ENCODE measurements at places on chromosomes 2 and 18.
A peak's percentile ranks its signal among the peaks of the same experiment; 100 is the strongest.

DNA sequence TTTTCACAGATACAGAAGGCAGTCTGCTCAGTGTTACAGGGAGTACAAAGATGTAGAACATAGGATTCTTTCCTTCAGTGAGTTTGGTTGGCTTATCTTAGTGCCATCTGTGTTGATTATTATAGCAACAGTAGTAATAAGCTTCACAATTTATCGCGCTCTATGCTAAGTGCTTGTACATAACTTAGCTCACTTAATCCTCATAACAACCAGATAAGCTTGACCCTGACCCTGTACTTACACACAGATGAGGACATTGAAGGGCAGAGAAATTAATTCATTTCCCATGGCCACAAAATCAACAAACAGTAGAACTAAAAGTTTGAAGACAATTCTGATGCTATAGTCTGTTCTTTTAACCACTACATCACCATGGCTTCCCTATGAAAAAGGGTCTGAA lies 121.8 kb downstream of the SPHKAP start:
- DNase-seq = no peak

GRCh38 chr2:177031438-177032180 lies 181.0 kb upstream of the HNRNPA3 start:
- DNase-seq = no peak

GRCh38 chr2:215465256-215465655 lies 29.4 kb upstream of the FN1 start:
- DNase-seq = no peak

- no peak for DNase-seq
Measured at GRCh38 chr2:96336873-96337272, 1.3 kb downstream of the NCAPH start.

DNA sequence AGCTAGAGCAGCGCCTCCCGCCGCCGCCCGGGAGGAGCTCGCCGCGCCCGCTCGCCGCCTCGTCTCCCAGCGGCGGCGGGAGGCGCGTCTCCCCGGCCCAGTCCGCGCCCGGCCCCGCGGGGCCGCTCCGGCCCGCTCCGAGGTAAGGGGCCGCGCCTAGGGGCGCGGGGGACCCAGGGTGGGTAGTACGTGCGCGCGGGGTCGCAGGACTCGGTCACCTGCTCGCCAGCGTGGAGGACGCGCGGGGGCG lies 259 bp downstream of the NPAS2 start:
- no peak for DNase-seq

DNA sequence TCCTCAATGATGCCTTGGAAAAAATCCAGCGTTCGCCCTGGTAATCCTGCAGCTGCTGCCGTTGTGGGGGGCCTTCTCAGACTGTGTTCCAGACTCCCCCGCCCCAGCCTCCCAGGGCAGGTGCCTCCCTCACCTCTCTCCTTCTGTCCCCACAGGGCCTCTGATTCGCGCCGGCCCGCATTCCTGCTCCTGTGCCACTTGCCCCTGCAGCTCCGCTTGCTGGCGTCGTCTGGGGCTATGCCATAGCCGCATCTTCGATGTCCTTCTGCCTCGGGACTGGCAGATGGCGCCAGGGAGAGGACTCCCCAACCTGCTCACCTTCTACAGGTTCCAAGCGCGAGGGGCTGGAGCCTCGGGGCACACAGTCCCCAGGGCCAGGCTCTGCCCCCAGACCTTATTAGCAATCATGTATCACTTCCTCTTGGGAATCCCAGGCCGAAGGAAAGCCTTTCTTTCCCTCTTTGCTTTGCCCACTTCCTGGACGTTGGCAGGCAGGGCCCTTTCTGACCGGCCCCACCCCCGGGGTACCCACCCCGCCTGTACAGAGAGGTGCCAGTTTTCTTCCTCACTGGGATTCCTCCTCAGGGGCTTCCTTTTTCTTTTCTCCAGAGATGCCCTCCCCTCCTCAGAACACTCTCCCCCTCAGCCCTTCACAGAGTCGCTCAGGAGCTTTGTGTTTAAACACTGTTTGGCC lies 4.4 kb downstream of the SPATA3 start:
- DNase-seq = no peak

GRCh38 chr2:191650896-191651773 lies 26.8 kb upstream of the NABP1 start:
- no peak for DNase-seq

- no peak for DNase-seq
Measured at GRCh38 chr18:13289481-13290205, 71.1 kb downstream of the LDLRAD4 start.

DNA sequence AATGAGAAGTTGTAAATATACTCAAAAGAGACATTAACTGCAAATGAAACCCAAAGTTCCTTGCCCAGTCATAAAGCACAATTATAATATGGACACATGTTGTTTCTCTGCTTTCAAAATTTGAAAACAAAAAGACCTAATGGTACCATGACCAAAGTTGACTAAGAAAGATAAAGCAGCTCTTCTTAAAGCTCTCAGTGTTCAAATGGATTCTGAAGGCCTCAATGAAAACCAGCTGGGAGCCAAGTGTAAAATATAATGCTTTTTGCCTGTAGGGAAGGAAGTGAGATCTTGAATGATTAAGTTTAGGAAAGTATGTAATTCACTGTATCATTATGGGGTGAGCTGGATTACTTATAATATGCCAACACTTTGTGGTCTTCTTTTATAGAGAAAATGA lies 178.6 kb downstream of the SATB2 start:
- no peak for DNase-seq

DNA sequence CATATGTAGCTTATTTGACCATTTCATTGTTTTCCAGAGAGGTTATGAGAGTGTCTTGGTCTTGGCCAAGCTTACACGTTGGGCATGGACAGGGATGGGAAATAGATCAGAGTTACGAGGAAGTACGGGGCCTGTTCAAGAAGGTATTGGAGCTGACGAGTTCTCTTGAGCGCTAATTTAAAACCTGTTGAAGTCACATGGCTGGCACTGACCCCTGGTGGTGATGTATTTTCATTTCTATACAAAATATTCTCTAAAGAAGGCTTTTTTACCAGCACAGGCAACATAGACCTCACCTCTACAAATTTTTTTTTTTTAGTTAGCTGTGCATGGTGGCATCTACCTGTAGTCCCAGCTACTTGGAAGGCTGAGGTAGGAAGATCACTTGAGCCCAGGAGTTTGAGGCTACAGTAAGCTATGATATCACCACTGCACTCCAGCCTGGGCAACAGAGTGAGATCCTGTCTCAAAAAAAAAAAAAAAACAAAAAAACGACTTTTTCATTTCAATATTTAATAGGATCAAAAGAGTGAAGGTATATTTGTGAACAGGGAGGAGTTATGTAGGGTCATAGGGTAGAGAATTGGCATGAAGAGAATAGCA lies 19.6 kb downstream of the UGP2 start:
- DNase-seq = peak; percentile 19

DNA sequence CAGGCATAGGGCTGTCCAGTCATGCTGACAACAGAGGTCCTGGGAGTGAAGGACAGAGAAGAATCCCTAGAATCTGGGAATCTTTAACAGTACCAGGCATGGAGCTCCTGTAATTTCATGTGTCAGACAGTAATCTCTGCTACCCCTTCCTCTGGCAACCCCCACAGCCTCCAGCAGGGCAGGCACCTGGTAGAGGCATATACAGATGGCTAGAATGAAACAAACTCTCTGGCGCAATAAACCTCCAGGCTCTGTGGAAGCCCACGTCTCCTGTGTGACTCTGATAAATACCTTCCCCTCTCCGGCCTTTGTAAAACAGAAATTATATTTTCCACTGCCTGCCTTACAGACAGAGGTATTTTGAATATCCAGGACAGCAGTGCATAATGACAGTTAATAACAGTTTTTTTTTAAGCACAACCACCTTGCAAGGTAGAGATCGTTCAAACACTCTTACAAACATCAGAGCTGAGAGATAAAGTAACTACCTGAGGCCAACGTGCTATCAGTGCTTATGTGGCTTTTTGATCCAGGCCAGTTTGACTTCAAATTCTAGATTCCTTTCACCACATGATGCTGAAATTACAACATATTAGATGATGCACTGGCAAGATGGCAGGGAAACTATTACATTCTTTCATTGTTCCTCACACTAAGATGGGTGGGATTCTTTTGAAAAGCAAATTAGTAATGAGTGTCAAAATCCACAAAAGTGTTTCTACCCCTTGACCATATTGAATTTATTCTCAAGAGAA lies 47.7 kb upstream of the TMEM247 start:
- no peak for DNase-seq

DNA sequence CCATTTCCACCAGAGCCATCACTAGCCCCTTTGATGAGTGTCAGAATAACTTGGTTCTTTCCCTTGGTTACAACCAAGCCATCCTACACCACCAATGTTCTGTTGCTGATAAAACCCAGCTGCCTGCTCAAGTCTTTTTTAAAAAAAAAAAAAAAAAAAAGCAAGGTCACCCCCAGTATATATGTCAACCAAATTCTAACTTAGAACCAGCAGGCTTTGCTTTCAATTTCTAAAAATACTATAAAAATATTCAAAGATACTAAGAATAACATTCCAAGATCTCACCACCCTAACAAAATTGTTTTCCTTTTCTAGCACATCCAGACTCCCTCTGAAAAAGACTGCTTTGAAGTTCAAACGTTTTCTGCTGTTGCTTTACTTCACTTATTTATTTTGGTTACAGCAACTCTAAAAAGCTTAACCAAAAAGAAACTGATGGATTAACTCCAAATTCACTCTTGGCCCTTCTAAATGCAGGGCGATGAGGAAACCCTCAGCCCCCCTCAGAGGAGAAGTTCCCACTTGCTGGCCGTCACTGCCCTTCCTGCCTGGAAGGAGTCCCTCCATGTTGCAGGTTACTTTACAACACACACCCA lies 10.9 kb downstream of the UXS1 start:
- DNase-seq = no peak

DNA sequence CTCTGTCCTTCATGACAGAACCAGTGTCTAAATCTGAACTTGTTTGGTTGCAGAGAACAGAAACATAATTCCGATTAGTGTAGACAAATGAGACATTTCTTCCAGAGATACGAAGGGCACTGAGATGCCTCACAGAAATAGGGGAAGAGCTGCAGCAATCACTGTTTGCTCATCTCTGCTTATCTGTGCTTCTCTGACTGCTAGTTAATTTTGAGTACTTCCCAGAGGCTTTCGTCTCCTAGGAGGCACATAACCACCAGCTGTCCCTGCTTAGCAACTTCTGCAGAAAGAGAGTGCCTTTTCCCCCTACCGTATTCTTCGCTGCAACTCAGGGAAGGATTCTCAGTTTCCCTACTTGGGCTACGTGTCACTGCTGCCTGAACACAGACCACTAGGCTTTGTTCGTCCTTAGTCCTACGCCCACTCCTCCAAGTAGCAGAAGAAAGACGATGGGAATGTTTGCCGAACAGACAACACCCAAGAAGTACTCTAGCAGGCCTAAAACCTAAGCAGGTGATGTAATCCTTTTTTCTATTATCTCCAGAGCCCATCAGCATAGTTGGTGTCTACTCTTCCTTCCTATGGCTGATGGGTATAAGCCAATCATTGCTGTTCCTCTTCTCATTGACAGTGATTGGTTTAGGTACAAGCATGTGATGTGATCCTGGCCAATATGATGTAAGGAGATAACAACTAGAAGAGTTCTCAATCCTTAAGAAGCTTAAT lies 63.6 kb downstream of the TNP1 start:
- DNase-seq = no peak

DNA sequence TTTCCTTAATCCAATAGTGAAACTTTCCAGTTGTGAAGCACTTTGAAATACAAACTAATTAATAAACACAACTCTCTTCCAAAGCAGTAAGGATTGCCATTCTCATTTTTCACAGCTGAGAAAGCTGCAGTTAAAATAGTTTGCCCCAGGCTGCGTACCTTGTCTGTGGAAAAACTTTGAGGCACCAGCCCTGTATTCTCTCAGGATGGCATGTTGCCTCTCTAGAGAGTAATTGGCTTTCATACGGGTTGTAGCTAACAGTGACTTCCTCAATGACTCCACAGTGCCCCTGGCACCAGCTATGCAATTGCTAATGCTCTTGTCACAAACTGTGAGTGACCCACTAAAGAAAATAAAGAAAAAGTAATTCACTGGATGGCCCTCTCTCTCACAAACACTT lies 345.7 kb downstream of the MTX2 start:
- DNase-seq = no peak

GRCh38 chr18:54961016-54961423 lies 1.8 kb upstream of the CCDC68 start:
- DNase-seq = no peak

GRCh38 chr2:231677632-231678104 lies 30.7 kb upstream of the PTMA start:
- DNase-seq = peak; percentile 73

DNA sequence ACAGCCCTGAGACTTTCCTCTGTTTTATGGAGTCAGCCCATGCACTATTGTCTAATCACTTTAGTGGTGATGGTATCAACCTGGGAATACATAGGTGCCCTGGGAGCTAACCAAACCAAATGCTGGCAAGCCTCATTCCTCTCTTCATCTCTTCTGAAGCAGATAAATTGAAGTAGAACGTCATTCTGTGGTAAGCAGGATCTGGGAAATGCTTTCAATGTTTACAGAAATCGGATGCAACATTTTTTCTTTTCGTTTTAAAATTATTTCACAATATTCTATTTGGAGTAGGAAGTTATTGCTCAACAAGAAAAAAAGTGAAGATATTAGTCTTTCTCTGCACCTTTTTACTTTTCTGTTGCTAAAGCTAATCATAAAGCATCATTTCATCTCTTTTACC lies 114.2 kb downstream of the RBMS1 start:
- DNase-seq = no peak

GRCh38 chr2:121110924-121111323 lies 174.1 kb downstream of the TFCP2L1 start:
- DNase-seq = no peak

GRCh38 chr2:160006475-160006874 lies 55.9 kb downstream of the PLA2R1 start:
- no peak for DNase-seq

DNA sequence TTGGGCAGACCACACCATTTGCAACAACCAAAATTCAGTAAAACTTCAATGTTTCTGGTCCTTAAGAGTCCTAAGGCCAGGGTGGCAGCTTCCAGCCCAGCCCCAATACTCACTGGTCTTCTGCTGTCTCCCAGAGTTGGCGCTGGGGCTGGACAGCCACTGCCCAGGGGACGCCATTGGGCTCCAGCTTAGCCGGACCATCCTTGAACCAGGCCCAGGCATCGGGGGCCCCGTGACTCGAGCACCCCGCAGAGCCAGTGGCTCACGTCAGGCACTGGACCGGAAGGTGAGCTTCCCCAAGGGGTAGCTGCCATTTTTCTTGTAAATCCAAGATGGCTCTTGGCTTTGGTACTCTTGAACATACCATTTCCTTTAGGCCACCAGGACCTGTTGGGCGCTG lies 21.8 kb downstream of the SNED1 start:
- no peak for DNase-seq

DNA sequence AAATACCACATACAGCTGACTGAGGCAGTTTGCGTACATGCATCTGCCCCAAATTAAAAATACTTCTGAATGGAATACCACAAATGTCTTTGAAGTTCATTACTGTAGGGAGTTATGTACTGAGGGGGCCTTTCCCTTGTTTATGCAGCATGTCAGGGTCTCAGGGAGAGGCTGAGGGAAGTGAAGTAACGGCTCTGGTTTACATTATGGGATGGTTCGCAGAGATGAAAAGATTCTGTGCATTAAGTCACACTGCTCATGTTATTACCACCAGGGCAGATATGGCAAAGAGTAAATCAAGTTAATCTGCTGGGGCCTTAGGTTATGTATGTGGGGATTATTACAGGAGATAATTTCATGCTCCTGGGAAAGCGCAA lies 385.9 kb upstream of the RND3 start:
- DNase-seq = no peak
